ENCODE measurements at places on chromosomes 5 and 9.

- no peak for DNase-seq
Measured at GRCh38 chr9:97847474-97848214, 5.4 kb upstream of the FOXE1 start.

- peak; percentile 70 for DNase-seq
Measured at GRCh38 chr5:56358703-56359681, 125.9 kb upstream of the ANKRD55 start.

DNA sequence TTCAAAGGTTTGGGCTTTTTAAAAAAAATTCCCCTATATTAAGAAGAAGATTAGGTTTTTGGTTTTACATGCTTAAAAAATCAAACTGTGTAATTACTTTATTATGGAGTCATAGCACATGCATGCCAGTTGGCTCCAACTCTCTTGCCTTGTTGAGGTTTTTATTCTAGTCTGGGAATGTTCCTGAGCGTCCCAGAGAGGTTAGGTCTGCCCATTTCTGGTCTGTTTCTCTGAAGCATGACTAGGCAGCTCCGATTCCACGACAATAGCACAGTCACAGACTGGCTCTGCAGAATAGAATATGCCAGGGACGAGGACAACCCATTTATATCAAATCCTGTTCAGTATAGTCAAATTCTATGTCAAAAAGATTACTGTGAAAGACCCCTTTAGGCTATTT lies 217.0 kb downstream of the PCSK5 start:
- DNase-seq: no peak

GRCh38 chr9:119366909-119367682 lies 2.1 kb downstream of the BRINP1 start:
- no peak for DNase-seq

DNA sequence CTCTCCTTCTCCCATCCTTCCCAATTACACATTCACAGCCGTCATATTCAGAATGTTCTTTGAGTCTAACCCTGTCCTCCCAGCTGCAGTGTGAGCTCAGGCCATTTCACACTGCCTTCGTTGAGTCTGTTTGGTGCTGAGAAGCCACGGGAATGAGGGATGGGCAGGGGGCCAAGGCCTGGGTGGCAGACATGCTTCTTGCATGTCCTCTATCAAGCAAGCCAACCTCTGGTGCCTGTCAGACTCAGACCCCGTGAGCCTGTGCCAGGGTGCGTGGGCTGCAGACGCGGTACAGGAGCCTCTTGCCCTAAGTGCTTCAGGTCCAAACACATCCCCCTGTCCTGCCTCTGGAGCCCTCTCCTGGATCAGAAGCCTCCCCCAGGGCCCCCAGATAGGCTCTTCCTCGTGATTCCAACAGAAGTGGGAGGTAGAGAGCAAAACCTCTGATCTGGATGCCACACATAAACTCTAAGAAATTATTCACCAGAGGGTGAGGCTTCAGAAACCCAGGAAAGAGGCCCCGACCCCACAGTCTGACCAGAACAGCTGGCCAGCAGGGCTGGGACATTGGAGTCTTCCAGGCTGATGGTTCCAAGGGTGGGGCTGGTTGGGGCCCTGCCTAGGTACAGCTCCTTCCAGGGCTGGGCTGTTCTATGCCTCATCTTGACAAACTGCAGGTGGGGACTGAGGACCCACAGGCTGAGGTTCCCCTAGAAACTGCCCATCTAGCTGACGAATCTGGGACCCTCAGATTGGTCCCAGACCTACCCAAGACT lies 46.7 kb upstream of the CDKN2AIPNL start:
- peak; percentile 79 for DNase-seq

- DNase-seq: no peak
Measured at GRCh38 chr5:61450493-61451279, 118.6 kb downstream of the ZSWIM6 start.

DNA sequence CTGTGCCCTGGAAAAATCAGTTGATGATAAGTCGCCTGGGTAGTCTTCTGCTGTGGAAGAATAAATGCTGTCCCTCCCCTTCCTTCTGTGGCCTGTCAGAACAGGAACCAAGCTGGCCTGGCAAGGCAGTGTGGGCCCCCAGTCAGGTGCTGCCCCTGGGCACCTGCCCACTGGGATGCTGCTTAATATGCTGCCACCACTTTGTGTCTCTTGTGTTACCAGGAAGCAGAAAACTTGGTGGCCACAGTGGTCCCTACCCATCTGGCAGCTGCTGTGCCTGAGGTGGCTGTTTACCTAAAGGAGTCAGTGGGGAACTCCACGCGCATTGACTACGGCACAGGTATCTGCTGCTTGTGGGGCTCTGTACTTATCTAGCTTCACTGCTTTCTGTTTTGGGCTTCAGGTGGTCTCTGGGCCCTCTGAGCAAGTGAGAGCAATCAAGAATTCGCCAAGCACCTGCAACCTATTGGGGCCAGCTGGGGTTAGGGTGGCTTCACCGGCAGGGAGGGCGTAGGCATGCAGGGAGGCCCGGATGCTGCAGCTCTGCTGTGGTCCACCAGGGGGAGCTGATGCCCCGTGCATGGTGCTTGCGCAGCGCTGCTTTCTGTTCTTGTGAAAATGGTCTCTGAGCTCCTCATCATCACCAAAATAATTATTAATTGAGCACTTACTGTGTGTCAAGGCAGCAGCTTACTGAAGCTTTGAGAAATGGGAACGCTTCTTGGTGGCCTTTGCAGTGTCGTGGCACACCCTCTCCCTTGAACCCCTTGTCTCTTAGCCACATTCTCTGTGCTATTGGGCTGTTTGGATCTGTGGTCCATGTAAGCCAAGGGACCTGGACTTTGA lies 20.3 kb downstream of the PTPA start:
- peak; percentile 68 for DNase-seq

DNA sequence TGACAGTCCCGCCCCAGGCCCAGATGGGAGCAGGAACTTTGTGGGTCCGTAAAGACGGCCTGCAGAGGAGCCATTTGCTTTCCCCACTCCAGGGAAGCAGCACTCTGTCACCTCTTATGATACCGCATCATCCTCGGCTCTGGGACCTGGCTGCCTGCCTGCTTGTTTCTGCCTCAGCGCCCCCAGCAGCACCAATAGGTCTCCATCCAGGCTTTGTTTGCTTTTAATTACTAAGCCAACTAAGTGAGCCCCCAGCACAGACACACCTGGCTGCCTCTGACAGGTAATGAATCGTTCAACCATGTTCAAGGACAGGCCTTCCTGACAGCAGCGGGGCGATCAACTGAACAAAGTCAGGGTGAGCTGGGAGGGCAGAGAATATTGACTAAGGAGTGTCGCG lies 141.4 kb downstream of the C5orf15 start:
- DNase-seq: peak; percentile 24

DNA sequence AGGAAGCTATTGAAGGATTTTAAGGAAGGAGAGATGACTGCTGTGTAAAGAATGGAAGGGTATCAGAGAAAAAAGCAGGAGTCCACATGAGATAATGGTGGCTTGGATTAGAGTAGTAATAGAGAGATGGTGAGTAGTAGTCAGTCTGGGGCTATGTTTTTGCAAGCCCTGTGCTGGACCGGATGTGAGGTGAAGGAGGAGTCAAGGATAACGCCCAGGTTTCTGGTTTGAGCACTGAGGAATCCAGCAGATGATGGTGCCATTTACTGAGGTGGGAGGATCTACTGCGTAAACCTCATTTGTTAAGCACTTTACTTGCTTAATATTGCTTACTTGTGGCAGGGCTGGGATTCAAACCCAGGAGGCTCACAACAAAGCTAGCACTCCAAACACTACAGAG lies 1.1 kb downstream of the TIGD6 start:
- DNase-seq: no peak

DNA sequence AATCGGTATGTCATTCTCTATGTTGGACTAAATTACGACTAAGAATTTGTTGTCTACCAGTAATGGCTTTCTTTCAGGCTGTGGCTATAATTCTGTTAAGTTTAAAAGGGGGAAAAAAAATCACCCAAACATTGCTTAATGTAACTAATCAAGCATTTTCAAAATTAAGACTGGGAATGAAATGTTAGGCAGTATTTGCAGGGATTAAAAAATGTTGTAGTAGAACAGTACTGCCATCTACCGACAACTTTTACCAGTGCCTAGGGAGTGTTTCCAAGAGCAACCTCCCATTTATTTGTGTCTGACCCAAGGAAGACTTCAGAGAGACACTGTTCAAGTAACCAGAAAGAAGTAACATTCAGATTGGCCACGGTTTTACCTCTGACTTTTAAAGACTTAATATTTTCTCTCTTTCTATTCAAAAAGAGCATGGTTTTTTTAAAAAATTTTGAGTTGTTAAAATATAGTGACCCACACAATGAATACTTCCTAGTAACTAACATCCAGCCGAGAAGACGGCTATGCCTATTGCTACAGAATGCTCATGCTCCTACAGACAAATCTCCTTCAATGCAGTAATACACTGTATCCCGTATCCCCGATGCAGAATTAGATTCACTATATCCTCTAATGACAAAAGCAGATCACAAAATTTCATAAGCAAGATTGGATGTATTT lies 92.4 kb downstream of the ARL15 start:
- DNase-seq: peak; percentile 56

DNA sequence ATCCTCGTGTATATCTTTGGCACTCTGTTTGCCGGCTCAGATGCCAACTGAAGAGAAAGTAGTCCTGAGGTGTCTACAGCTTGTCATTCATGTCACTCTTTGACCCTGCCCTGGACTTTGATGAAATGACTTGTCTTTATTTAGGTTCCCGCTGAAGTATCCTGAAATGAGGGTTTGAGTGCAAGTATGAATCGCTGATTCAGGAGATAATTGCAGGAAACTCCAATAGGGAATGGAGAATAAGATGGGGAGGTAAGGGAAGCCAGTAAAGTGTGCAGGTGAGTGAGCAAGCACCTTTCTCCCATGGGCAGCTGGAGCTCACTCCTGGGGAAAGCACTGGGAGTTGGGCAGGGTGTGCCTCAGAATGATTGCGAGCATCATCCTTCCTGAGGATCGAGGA lies 50.3 kb upstream of the ZFR start:
- DNase-seq: no peak

- no peak for DNase-seq
Measured at GRCh38 chr9:109467936-109468335, 30.2 kb downstream of the PTPN3 start.

DNA sequence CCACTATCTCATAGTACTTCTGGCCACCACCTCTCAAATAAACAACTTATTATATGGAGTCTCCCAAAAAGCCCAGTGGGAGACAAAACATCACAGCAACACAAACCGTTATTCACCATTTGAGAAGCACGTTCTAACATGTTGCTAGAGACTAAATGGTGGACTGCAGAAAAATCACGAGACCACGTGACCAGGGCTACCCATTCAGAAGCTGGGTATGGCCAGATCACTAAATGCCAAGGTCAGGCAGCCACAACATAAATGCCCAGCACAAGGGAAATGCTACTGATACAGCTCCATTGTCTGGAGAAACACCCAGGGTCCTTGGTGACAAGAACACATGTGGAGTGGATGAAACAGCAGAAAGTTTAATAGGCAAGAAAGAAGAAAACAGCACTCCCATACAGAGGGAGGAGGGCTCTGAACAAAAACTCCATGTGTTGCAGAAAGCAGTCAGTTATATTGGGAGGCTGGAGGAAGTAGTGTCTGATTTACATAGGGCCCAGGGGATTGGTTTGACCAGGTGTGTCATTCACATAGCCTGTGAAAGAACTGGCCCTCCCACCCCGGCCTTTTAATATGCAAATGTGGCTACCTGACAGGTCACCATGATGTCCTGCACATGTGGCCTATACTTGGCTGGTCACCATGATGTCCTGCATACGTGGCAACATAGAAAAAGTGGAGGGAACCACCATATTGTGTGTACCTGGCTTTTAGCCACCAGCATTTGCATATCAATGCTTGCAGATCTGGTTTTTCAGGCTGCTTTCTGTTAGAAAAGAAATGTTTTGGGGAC lies 97.2 kb downstream of the TRIM36 start:
- DNase-seq: no peak

- no peak for DNase-seq
Measured at GRCh38 chr9:32992595-32993238, 8.7 kb downstream of the APTX start.

GRCh38 chr5:83368319-83368718 lies 103.2 kb upstream of the VCAN start:
- DNase-seq: no peak

GRCh38 chr5:15191012-15191411 lies 309.0 kb upstream of the FBXL7 start:
- no peak for DNase-seq

DNA sequence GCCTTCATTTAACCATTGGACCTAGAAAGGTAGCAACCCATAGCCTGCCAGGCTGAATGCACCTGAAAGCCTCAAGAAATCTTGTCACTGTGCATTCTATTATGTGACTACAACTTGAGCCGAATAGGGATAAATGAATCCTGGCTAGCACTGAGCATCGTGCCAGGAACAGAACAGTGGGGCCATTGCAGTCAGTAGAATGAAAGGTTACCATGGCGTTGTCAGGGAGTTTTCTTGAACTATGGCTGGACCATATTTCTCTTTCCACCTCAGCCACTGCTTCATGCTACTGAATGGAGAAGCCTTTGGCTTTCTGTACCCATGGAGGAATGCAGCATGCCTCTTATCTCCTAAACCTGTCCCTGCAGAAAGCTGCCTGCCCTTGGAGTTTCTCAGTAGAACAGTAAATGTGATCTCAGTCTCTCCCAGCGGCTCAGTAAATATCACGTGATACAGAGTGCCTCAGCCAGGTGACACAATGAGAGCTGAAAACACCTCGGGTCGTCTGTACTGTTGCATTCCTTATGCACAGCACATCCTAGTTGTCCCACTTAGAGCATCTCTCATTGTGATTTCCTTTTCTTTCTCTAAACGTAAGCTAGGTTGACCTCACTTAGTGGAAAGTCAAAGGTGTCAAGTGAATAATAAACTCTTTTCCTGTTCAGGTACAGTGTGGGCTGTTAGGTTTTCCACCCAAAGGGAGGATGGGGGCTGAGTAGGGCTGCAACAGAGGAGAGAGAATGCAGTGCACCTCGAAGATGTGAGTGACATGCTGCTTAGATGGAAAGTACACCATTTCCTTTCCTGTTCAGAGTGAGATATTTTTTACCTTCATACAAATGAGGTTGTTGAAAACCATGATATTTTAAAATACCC lies 115.3 kb downstream of the MACIR start:
- DNase-seq: peak; percentile 88

DNA sequence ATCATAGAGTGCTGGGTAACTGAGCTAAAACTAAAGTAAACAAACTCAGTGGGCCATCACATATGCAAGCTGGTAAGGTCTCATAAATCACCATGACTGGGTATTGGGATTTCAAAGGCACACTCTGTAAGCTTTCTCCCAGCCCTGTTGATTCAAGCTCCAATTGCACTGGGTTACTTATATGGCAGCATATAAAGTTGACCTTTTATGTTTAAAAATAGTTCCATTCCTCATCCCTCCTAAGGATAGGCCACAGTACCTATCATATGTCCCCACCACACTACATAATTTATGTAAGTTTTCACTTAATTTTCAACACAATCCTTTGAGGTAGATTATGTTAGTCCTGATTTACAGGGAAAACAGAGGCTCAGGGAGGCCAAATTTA lies 438.4 kb downstream of the RAB3C start:
- DNase-seq: no peak

- peak; percentile 67 for DNase-seq
Measured at GRCh38 chr9:130391866-130392265, 52.9 kb upstream of the ASS1 start.

All from large intestine (tissue), 12 donors.